ENCODE measurements at places on chromosomes 3 and 15.

DNA sequence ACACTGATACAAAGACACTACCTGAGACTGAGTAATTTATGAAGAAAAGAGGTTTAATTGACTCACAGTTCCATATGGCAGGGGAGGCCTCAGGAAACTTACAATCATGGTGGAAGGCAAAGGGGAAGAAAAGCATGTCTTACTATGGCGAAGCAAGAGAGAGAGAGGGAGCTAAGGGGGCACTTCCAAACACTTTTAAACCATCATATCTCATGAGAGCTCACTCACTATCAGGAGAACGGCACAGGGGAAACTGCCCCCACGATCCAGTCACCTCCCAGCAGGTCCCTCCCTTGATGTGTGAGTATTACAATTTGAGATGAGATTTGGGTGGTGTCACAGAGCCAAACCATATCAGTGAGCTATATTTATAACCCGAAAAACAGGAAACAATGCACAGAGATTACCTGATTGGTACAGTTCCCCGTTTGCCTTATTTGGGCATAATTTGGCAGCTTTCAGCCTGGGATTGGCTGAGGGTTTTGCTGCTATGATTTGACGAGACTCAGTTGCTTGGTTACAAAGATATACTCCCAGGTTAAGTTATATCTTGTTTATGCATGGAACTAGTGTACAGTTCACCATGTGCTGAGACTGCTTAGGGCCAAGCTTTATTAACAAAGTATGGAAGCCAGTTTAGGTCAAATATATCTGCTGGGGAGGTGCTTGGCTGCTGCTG, 184.2 kb downstream of the NR2F2 start:
- DNase-seq: no peak

DNA sequence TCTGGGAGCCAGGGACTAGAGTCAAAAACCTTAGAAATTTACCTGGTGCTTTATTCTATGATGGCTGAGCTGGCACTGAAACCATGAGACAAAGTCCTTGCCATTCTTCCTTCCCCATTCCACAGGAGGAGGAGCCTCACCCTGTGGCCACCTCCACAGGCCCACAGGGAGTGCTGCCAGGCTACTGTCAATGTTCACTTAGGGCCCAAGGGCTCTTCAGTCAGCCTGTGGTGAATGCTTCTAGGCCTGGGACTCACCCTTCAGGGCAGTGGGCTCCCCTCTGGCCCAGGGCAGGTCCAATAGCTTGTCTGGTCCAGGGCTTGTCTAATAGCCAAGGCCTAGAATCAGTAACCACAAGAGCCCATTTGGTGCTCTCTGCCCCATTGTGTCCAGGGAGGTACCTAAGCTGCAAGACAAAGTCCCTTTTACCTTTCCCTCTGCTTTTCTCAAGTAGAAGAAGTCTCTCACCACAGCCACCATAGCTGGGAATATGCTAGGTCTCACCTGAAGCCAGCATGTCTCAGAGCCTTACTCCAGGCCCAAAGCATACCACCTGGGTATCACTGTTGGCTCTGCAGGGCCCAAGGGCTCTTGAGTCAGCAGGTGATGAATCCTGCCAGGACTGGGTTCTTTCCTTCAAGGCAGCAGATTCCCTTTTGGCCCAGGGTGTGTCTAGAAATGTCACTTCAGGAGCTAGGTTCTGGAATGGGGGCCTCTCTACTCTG, 61.8 kb upstream of the CHRNB4 start:
- DNase-seq: no peak

DNA sequence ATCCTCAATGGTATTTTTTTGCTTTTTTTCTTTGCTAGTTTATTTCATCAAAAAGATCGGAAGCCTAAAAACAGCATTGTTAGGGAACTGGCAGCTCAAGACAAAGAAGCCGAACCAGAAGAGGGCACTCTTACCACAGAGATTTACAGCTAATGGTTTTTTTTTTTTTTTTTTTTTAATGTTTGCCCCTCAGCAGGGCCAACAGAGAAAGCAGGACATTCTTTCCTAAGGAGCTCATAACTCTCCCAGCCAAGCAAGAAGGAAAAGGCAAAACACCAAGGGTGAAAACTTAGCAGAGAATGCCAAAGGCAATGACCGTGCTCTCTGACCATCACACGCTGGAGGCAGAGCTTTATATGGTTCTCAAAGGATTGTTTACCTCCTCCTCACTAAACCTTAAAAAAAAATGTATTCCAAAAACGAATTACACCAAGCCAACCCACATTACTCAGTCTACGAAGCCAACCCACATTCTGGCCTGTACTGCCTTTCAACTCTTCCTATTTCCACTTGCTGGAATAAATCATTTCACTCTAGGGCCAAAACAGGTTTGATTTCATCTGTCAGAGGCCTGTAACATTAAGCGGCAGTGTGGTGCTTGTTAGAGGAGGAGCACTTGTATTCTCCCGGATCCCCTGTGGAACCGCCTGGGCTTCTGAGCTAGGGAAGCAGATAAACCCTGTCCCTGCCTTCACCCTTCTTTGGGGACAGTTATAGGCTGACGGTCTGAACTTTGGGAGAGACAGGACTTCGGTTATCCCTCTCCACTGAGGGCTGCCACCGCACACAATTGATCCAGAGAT, 35.6 kb upstream of the GYG1 start:
- DNase-seq: peak; percentile 68

GRCh38 chr3:180063783-180064182, 27.0 kb upstream of the PEX5L start:
- DNase-seq: peak; percentile 93

- no peak for DNase-seq
These were observed 36.8 kb downstream of the VGLL4 start for GRCh38 chr3:11606865-11607440.

GRCh38 chr3:169515132-169515531, 148.4 kb downstream of the MECOM start:
- DNase-seq: no peak

GRCh38 chr15:56537881-56538280, 72.9 kb upstream of the MNS1 start:
- no peak for DNase-seq

DNA sequence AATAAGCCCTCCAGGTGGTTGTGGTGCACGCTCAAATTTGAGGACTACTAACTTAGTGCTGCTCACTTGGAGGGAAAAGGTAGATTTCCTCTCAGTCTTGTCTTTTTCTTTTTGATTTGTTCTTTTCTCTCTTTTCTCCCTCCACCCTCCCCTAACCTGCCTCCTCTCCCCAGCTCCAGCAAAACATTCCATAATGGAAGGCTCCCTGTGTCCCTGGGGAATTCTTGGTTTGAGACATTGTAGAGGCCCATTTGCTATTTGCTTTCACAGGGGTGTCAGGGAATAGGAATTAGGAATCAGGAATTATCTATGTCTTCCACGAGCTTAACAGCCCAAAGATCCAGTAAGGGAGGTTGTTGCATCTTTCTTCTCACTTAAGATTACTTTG, 136.8 kb upstream of the UMPS start:
- no peak for DNase-seq

- no peak for DNase-seq
These were observed 48.1 kb downstream of the ACAP2 start for GRCh38 chr3:195394700-195395099.

DNA sequence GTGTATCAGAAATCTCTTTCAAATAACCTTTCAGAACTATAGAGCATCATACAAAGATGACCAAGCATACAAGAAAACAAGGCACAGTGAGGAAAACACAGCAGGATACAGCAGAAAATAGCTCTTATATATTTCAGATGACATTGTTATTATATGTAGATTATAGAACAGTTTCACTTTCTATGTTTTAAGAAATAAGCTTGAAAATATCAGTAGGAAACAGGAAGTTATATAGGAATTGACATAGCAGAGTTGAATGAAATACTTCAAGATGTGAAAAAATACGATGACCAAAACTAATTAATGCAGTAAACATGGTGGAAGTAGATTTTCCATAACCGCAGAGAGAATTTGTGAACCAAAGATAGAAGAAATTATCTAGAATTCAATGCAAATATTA, 75.2 kb downstream of the LYSMD4 start:
- DNase-seq: no peak

DNA sequence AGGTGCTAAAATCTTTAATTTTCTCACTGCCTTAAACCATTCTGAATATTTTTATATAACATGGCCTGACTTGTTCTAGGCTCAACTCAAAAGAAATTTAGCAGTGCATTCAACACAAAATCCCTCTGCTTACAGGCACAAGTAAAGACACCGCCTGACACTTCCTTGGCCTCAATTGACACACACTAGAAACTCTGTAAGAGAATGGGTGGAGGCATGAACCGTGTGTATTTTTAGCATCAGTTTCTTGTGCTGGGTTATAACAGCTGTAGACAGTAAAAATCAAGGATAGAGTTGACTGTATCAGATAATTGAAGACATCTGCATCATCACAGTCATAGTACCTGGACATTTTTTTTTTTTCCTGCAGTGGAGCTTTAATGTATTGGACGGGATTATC, 54.3 kb downstream of the SLC9A9 start:
- DNase-seq: no peak

DNA sequence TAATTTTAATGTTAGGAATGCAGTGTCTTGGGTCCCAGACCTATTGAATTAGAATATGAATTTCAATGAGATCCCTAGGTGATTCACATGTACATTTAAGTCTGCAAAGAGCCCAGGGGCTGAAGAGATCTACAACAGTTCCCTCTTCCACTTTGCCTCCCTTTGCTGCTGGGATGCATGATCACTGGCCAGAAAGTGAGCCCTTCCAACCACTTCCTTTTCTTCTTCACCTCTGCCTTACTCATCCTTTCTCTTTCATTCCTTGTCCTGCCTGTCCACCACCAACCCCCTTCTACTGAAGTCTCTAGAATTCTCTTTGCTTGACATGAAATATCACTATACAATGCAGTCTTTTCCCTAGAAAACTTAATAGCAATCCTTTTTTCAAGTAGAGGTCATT, 222.4 kb upstream of the LRIG1 start:
- no peak for DNase-seq

- no peak for DNase-seq
These were observed 64.9 kb upstream of the SPRED1 start for GRCh38 chr15:38187630-38188313.

DNA sequence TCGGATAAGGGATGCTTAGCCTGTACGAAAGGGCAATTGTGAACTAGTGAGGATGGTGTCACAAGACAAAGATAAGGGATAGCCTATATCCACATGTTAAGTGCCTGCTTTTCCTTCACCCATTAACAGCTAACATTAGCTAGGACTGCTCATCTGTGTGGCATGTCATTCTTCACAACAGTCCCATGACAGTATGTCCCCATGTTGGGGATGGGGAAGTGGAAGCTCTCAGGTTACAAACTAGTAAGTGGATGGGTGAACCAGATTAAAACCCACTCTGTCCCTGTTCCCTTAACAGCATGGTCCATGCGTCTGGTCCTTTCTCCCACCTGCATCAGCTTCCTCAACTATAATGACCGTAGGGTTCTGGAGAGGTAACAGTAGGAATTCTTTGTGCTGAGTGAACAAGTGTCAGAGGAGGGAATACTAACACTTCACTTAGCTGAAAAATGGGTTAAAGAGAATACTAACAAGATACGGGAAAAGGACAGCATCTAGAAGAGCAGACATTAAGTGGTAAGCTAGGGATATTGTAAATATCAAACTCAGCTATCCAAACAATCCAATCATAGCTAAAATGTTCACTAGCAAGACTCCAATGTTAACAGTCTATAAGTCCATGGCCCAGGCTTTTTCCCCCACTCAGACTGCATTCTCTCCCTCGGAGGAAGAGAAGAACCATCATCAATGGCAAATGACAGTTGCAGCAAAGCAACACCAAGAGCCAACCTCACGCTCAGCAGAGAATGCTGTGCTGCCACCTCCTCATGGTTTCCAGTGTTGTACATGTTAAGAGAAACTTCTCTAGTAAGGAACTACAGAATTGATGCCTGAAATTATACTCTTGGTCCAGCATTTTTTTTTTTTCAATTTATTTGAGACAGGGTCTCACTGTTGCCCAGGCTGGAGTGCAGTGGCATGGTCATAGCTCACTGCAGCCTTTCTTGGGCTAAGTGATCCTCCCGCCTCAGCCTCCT, 5.0 kb downstream of the RPLP1 start:
- no peak for DNase-seq

DNA sequence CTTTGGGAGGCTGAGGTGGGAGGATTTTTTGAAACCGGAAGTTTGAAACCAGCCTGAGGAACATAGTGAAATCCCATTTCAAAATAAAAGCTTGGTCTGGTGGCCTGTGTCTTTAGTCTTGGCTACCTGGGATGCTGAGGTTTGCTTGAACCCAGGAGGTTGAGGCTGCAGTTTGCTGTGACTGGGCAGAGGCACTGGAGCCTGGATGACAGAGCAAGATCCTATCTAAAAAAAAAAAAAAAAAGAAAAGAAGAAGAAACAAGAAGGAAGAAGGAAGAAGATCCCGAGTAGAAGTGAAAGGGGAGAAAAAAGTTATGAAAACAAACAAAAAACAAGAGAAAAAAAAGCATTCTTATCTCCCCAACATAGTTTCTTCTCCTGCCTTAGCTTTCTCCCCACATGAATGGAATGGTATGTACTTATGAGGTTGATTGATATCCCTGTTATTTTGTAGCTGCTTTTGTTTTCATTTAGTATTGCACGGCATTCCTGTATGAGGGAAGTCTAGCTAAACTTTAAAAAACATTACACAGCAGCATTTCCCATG, 42.4 kb downstream of the TMEM40 start:
- no peak for DNase-seq

DNA sequence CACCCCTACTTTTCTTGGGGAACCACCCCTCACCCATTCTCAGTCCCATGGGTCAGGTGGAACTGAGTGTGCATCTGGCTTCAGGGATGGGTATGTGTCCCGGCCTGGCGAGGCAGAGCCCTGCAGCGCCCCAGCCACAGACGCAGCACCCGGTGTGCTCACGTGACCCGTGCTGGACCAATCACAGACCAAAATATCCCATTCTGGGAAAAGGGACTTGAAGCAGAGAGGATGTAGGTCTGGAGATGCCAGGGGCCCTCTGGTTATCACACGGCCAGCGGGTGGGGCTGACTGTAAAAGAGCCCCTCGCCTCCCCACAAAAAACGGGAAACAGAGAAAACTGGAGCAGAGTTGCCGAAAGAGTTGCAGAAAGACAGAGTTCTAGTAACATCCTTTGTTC, 138.0 kb upstream of the RAD18 start:
- DNase-seq: no peak

- peak; percentile 90 for DNase-seq
These were observed at the start of gene PTX3 for GRCh38 chr3:157436583-157437291. Gene PTX3, plus strand, starts transcription at chr3:157436850. Its CDS starts 84 bp downstream, at chr3:157436934.

GRCh38 chr3:50603261-50604109, 8.1 kb downstream of the CISH start:
- no peak for DNase-seq

- no peak for DNase-seq
These were observed 201.9 kb downstream of the WNT5A start for GRCh38 chr3:55285156-55285555.

DNA sequence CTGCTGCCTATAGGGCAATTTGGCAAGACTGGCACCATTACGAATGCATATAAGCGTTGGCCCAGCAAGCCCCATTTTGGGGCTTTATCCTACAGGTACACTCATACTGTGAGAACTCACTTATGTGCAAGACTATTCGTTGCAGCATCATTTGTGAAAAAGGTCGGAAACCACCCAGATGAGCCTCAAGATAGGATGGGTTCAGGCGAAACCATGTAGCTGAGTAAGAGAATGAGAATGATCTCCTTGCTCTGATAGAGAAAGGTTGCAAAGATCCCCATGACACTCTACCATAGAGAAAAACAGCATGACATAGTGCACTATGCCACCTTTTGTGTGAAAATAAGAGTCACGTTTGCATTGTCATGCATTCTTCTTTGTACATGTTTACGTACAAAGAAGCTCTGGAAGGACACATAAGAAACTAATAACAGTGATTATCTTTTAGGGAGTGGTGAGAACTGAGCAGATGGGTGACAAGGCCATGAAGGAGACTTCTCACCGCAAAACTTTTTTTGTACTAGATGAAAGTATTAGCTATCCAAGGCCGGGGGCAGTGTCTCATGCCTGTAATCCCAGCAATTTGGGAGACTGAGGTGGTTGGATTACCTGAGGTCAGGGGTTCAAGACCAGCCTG, 50.0 kb downstream of the RHCG start:
- DNase-seq: no peak
